ENCODE measurements at places on chromosomes 1 and 21. TPM values are rescaled to one million over a fixed set of nuclear protein-coding genes. Genes with fewer than 3 reads are reported as not detected.

Gene FMO1
- 0.34 TPM for total RNA-seq

GRCh38 chr1:34060901-34061415 lies 104.1 kb downstream of the CSMD2 start:
- no peak for DNase-seq

DNA sequence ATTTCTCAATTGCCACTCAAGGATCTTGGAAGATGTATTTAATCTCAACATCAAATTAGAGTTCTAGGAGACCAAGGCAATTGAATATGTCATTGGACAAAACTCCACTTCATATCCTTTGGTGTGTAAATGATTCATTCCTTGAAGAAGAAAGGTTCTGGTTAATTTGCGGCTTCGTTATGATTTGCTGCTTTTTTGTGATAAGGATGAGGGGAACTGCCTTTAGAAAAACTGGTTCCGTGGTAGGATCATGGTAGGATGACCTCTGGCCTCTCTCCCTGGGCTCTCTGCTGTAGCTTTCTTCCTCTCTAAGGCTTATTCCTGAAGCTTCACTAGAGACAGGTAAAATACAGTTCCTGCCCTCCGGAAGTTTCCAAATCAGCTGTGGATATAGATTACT lies 51.5 kb upstream of the ERRFI1 start:
- DNase-seq, result no peak

DNA sequence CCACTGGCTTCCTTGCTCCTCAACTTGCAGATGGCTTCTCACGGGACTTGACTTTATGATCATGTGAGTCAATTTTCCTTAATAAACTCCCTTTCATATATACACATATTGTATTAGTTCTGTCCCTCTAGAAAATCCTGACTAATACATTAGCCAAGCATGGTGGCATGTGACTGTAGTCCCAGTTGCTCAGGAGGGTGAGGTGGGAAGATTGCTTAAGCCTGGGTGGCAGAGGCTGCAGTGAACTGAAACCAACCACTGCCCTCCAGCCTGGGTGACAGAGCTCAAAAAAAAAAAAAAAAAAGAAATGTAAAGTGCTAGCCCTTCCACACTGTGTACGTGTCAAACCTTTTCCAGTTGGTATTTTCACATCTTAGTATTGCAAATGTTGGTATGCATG lies 857.0 kb downstream of the LTN1 start:
- no peak for DNase-seq

DNA sequence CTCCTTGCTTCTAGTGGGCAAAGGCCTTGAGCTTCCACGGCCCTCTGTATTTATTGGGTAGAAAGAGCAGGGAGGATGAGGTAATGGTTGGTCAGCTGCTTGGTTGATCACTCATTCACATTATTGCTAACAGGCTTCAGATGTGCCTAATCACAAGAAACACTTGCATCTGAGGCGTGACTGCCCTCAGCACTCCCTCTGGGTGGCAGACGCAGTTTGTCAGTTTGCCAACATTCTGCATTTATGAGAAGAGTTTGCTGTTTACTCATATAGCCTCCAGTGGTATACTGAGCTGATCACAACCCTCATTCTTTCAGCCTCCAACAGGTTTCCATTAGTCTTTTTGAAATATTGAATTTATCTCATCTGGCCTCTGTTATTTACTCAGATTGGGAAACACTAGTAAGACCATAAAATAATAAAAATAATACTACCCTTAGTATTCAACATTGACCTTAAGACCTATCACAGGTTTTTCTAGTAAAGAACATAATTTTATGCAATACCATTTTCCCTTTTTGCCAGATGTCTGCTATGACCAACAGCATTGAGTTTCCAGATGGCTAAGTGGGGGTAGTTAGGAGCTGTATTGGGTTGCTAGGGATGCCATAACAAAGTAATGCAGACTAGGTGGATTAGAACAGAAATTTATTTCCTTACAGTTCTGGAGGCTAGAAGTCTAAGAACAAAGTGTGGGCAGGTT lies 53.3 kb downstream of the PTGFR start:
- no peak for DNase-seq

Measured in esophagus muscularis mucosa (tissue), 4 donors.